ENCODE measurements at places on chromosomes 2 and 18.
A peak's percentile ranks its signal among the peaks of the same experiment; 100 is the strongest.

GRCh38 chr2:17762451-17762850 lies 8.5 kb downstream of the GEN1 start:
- no peak for DNase-seq

- no peak for DNase-seq
Measured at GRCh38 chr2:67186871-67187270, 210.3 kb upstream of the ETAA1 start.

- DNase-seq, result no peak
Measured at GRCh38 chr2:216671791-216672343, 23.5 kb downstream of the IGFBP5 start.

- peak; percentile 24 for DNase-seq
Measured at GRCh38 chr2:160332318-160332717, 132.2 kb upstream of the ITGB6 start.

- DNase-seq, result no peak
Measured at GRCh38 chr2:37721201-37721560, 49.7 kb upstream of the CDC42EP3 start.
